ENCODE measurements at places on chromosomes 13 and 19.

DNA sequence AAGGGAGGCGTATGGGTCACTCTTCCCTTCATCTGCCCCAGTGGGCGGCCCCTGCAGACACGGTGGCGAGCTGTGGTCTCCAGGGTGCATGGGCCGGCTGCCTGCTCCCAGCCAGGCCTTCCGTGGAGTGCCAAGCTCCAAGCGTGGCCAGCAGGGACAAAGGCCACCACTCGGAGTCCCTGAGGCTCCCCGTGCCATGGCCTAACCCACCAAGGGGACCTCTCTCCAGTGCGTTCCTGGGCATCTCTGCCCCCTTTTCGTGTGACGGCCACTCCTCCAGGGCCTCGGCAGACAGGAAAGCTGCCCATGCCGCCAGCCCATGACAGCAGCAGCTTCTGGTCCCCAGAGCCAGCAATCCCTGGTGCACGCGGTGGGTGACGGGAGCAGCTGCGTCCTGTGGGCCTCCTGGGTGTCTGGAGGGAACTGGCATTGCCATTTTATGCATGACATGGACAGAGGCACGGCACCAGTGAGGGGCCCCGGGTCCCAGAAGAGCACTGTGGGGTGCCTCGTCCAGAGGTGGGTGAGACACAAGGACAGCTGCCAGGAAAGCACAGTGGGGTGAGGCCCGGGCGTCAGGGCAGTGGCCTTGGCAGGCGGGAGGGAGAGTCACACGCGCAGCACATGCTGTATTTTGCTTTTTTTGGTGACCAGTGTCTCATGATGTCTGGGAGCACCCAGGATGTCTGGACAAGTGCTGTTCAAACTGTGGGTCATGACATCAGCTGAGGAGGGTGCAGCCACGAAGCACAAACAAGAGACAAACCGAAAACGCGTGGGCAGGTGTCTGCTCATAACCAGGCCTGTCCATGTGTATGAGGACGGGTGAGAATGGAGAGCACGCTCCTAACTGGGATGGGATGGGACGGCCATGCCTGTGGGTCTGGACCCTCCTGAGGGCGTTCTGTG, 32.3 kb downstream of the CEBPG start:
- DNase-seq = no peak

- DNase-seq = peak; percentile 48
Measured at GRCh38 chr19:10219678-10220077, 11.5 kb downstream of the S1PR2 start.

DNA sequence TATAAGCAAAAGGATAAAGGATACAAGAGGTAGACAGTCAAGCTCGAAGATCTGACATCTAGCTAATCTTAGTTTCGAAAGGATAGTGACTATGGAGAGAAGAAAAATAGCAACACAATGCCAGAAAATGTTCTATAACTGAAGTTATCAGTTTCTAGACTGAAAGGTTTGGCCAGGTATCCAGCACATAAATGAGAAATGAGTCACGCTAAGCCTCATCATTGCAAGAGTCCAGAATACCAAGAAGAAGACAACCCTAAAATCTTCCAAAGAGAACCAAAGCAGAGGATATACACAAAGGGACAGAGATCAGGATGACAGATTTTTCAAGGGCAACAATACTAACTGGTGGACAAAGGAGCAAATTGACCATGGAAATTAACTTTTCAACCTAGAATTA, 237.0 kb downstream of the POSTN start:
- no peak for DNase-seq

DNA sequence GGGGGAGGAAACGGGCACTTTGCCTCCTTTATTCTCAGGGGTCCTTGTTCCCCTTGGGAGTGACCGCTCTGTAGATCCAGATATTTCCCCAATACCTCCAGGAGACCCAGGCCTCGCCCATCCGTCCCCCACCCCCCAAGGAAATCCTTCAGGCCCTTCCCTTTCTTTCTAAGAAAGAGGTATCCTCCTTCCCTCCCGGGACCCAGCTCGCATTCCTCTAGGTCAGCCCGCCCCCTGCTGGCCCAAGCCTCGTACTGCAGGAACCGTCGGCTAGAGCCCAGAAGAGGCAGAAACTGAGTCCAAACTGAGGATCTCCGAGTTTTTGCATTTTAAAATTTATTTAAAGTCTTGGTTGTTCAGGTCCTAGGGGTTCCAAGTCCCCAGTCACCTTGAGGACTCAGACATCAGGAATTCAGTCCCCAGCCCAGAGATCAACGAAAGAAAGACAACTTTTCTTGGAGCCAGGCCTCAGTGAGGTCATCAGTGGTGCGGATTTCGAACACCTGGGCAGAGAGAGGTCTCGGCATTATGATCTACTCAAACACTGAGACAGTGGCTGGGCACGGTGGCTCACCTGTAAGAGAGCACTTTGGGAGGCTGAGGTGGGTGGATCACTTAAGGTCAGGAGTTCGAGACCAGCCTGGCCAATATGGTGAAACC, 7.5 kb upstream of the LRFN1 start:
- peak; percentile 70 for DNase-seq

DNA sequence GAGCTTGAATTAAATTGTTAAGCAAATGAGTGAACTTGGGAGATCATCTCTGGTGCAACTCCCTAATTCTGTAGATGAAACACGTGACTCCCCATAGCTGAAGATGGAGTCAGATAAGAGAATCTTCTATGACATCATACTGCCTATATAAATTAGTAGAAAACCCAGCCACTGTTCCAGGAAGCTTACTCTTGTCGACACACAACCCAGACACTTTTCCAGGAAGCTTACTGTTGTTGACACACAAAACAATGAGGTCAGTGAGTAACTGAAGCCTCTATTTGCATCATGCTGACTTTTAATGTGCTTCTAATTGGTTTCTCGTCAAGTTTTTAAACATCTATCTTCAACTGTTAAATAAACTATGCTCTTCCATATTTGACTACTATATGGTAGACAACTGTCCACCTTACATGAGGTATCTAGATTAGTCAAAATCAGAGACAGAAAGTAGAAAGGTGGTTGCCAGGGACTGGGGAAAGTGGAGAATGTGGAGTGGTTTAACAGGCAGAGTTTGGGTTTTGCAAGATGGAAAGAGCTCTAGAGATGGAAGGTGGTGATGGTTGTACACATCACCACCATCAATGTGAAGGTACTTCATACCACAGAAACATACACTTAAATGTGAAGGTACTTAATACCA, 168.2 kb downstream of the FGF14 start:
- DNase-seq = no peak

- no peak for DNase-seq
Measured at GRCh38 chr13:100115693-100116254, 26.9 kb downstream of the PCCA start.

GRCh38 chr19:55229145-55229788, 704 bp upstream of the TMEM86B start:
- no peak for DNase-seq

DNA sequence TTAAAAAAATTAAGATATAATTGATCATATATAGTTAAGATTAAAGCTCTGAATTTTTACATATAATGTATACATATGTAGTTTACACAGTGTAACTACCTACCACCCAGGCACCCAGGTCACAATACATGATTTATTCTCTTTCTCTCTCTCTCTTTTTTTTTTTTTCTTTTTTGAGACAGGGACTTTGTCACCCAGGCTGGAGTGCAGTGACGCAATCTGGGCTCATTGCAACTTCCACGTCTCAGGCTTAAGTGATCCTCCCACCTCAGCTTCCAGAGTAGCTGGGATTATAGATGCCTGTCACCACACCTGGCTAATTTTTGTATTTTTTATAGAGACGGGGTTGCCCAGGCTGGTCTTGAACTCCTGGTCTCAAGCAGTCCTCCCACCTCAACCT, 18.8 kb upstream of the CLASRP start:
- no peak for DNase-seq

DNA sequence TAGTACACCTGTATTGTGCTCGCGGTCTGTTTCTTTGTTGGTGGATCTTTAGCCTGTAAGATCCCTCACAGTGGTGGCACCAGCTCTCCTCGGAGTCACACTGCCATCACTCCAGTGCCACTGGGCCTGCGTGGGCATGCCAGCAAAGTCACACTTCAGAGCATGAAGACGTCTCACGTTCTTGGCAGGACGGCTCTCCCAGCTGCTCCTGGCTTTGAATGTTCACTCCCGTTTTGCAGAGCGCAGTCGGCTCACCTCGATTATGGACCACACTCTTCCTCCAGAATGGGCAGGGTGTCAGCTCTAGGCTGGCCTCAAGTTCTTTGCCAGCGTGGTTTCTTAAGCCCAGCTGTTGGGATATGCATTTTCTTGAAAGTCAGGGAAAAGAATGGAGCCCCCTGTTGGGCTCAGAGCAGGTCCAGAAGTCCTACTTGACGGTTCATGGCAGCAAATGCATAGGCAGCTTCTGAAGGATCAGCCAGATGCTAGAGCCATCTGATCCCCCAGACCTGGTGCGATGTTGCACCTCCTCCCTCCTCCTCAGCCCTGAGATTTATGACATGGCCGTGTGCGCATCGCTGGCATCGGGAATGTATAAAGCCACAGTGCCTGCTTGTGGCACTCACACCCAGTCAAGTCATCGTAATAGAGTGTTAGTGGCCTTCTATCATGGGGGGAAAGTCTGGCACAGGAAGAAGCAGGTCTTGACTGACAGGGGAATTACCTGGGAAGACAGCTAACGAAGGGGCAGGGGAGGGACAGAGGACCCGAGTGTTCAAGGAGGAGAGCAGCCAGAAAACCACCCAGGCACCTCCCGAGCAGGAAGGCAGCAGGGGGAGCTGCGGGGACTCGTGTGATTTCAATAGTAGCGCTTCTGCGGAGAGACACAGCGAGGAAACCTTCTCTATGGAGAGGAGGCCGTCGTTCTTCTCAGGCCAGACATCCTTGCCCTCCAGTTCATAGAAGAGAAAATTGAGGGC, 40.2 kb upstream of the NPAS1 start:
- DNase-seq = no peak

- DNase-seq = no peak
Measured at GRCh38 chr13:101453784-101454201, 1.3 kb downstream of the ITGBL1 start.

GRCh38 chr13:97901716-97902115, 51.8 kb upstream of the IPO5 start:
- DNase-seq = no peak

GRCh38 chr19:1417681-1418495, 10.5 kb downstream of the DAZAP1 start:
- DNase-seq = no peak

DNA sequence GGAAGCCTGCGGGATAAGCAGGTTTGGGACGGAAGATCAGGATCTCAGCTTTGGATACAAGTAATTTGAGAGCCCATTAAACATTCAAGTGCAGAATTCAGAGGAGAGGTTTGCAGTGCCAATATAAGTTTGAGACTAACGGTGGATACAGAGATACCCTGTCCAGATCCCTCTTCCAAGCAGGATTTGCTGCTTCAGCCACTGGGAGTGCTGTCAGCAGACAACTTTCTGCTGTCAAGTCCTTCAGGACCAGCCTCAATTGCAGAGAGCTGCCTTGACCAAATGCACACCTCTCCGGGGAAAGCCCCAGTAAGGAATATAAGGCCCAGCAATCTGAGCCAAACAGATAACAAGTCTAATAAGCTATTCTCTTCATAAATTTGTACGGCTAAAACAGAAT, 46.1 kb upstream of the ZNF780A start:
- no peak for DNase-seq

- no peak for DNase-seq
Measured at GRCh38 chr19:46073268-46073922, 32.6 kb upstream of the IGFL4 start.

DNA sequence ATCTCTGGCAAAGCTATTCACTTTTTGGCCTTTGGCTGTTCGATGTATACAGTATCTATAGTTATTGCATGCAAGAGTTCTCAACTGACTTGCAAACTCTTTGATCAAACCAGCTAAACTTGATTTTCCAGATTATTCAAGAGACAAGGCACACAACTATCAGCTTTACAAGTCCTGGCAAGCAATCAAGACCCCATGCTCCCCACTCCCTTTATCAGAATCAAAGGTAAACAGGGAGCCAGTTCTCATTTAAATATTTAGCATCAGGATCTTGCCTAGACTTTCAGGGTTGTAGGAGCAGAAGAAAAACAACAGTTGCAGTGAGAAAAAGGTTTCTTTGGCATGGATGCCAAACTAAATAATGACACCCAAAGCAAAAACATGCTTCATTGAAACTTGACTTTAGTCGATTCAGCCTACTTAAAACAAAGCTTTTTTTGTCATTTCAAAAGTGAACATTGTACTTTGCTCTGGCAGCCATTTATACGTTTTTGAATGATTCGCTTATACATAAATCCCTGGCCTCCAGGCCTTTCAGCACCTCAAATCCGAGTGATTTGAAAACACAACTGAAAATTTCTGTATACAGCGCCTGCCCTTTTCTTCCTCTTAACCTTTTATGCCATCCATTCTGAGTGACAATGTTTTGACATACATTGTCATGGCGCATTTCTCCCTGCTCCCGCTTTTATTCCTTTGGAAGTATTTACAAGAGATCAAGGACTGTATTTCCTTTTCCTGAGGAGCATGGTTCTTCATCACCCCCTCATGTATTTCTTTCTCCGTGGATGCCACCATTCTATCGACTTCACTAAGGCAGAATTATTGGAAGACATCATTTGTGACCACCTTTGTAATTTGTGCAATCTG, 340.8 kb downstream of the KLF5 start:
- no peak for DNase-seq

- DNase-seq = no peak
Measured at GRCh38 chr13:97333983-97334382, 100.0 kb upstream of the RAP2A start.

Data from Kasumi-1 (cell line).